ENCODE measurements at places on chromosomes 3 and 15.
A peak's percentile ranks its signal among the peaks of the same experiment; 100 is the strongest.

DNA sequence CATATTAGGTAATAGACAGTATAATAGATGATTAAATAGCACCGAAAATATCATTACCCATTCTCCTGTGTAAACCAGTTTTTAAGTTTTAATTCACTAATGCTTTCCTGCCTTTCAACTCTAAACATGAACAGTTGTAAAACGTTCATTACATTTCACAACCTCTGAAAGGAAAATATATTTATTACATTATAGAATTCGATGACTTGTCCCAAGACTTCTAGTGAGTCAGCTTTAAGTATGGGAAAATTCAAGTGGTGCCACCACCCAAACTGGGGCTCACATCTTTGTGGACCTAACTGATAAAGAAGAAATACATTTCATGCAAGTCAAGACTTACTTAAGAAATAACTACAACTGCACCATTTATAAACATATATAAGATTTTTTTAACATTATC is 2.0 kb downstream of the TRIM59 start:
- DNase-seq: no peak

GRCh38 chr3:152021951-152022461 is 148.6 kb downstream of the SUCNR1 start:
- no peak for DNase-seq

DNA sequence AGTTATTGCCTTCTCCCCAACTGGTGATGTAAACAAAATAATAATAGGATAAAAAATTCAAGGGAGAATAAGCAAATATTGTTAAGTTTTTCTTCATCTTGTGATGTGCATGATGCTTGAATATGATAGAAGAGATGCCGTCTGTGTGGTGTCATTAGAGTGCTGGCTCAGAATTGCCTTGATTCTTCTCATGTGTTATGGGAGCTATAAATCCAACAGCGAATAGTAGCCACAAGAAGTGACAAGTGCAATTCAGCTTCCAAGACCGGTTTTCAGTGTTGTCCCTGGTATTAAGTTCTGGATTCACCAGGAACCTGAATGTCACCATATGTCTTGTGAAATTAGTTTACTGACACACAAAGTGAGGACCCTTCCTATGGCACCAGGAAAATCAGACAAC is 547.0 kb downstream of the NSUN3 start:
- no peak for DNase-seq

- no peak for DNase-seq
Measured at GRCh38 chr3:122077293-122078234, 22.4 kb downstream of the CD86 start.

DNA sequence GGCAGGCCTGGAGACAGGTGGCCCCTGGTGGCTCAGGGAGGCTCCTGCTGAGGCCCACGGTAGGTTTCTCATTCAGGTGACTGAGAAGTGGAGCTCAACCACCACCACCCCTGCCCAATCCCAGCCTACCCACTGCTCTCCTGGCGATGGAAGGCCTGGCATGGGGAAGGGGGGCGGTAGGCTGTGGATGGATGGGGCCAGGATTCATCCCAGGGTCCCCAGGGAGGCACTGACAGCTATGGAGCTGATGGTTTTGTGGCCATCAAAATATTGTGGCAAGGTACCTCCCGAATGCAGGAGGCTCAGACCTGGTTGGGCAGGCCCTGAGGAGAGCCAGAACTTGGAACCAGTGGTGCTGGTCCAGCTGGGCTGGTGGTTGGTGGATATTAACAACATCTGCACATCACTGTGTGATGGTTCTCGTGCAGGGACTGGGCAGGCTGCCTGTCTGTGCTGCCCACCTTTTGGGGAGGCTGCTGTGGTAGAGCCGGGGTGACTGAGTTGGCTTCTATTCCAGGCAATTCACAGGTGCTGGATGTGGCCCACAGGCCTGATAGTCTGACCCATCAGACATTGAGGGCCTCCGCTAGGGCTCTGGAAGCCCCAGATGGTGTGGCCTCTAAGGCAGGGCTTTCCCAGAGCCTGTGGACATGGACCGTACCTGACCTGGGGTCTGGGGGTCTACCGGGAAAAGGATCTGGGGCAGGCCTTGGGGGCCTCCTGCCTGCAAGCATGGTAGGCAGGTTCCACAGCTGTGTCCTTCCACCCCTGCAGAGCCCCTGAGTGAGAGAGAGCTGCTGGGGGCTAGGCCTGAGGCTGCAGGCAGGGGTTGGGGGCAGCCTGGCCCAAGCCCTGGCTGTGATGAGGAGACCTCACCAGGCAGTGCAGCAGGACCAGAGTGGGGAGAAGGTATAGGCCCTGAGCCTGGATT is 3.4 kb downstream of the ZBTB47 start:
- DNase-seq: no peak

DNA sequence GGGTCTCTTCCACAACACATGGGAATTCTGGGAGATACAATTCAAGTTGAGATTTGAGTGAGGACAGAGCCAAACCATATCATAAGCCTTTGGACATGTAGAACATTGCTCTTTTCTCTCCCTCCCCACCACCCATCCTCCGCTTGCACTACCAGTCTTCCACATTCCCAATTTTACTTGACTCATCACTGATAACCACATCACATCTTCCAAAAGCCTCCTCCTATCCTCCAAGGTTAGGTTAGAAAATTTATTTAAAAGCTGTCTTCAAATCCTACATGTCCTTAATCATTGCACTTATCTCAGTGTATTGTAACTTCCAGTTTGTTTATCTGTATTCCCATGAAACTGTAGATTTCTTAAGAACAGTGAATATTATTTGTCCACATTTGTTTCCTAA is 10.4 kb downstream of the ZBED2 start:
- no peak for DNase-seq

GRCh38 chr3:161838021-161838420 is 341.4 kb downstream of the OTOL1 start:
- DNase-seq: no peak

DNA sequence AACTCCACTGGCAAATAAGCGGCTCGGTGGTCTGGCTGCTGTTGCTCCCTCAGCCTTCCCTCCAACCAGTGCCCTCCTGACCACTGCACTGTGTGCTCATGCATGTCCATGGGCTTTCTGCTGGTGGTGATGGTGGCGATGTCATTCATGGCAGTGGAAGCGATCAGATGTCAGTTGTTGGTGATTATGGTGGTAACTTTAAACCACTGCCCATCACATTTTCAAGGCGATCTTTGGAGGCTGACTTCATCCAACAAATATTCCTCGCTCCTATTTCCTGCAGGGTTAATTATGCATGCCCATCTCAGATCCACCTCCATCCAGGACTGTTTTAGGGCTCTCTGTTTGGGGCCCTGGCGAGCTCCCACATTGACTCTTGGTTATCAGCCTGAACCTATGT is 13.4 kb upstream of the HCN4 start:
- DNase-seq: no peak

DNA sequence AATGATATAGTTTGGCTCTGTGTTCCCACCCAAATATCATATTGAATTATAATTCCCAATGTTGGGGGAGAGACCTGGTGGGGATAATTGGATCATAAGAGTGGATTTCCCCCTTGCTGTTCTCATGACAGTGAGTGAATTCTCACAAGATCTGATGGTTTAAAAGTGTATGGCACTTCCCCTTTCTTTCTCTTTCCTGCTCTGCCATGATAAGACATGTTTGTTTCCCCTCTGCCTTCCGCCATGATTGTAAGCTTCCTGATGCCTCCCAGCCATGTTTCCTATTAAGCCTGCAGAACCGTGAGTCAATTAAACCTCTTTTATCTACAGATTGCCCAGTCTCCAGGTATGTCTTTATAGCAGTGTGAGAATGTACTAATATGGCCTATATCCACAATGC is 126.7 kb upstream of the GMNC start:
- no peak for DNase-seq

DNA sequence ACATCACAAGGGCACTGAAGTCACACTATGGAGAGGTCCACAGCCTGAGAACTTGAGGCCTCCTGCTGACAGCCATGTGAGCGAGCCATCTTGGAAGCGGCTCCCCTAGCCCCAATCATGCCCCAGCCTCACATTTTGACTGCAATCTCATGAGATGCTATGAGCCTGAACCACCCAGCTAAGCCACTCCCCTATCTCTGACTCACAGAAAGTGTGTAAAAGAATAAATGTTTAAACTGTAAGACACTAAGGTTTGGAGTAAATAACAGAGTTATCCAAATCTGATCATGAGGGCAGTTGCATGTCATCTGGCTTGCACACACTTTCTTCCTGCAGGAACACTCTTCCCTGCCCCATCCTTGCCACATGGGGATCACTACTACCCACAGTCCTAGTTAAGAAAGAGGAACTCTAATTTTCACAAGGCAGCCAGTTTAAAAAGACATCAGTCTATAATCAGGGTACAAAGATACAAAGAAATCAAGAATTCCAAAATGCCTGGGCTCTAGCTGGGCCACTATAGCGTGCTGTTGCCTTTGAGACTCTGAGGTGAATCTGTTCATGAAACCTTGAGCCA is 494.2 kb downstream of the FOXP1 start:
- no peak for DNase-seq

DNA sequence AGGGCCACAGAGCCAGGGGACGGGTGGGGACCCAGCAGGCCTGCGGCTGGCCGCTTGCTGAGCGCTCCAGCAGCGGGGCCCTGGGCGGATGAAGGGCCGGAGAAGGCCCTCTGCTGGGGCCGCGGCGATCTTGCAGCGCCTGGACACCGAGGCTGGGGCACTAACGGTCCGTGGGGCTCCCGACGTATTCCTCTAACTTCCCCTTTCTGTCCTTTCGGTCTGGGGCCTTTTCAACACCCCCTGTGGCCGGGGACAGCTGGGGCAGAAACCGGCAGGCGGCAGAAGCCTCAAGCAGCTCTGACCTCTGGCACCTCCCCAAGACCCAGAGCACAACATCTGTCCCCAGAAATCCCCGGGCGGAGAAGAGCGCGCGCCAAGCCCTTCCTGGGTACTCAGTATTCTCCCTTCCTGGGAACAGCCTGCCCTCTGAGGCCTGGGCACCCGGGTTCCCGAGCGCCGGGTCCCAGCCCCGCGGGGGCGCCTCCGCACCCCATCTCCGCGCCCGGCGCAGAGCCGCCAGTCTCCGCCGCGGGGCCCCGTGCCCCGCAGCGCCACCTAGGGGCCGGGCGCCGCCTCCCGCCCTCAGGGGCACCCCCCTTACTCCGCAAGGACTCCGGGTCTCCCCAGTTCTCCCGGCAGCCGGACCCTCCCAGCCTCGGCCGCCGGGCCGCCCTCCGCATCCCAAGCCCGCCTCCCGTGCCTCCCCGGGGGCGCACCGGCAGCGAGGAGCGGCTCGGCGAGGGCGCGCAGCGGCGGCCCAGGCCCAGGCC is 582 bp upstream of the SLCO3A1 start:
- peak; percentile 58 for DNase-seq

- no peak for DNase-seq
Measured at GRCh38 chr3:53708001-53708621, 138.1 kb downstream of the CHDH start.

DNA sequence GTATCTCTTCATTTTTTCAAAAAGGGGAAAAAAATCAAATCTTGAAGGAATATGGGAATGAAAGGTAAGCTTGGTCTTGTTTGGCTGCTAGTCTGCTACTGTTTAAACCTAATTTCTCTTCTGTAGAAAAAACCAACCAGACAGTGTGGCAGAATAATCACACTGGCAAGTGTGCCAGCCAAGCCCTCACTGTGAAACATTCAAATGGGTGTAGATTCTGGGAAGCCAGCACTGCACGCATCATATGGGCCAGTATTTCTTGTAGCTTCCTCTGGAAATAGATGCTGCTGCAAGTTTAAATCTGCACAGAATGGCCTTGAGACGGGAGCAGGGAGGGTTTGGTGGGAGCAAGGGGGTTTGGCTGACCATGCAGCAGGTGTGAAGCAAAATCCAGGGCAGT is 62.1 kb downstream of the POMGNT2 start:
- no peak for DNase-seq

DNA sequence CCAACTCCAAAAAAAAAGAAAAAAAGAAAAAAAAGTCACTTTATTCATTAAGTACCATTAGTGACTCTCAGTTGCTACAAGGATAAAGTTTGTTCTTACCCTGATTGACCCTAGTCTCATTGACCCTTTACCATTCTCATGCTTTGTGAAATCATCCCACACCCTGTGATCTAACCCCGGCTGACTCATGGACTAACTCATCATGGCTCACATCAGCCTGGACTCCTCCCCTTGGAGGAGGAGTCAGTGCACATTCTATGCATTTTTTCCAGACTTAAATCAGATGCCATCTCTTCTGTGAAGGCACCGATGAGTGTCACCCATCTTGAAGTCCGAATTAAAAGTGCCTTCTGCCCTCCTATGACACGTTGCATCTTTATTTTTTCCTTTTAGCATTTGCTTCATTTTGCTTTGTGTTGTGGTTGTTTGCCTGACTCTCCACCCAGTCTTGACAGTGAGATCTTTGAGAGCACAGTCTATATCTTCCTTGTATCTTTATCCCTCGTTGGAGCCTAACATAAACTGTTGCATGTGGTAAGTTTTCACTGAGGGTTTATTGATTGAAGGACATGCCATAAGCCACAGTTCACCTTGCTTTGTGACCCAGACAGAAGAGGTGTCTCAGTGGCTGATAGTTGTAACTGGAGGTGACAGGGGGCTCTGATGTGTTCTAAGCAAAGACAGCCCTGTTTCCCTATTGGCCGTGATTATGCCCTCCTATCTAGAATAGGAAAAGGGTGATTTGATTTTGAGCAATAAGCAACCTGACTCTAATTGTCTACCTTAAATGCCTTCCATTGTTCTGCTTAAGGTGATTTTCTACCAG is 72.1 kb downstream of the IL1RAP start:
- no peak for DNase-seq

DNA sequence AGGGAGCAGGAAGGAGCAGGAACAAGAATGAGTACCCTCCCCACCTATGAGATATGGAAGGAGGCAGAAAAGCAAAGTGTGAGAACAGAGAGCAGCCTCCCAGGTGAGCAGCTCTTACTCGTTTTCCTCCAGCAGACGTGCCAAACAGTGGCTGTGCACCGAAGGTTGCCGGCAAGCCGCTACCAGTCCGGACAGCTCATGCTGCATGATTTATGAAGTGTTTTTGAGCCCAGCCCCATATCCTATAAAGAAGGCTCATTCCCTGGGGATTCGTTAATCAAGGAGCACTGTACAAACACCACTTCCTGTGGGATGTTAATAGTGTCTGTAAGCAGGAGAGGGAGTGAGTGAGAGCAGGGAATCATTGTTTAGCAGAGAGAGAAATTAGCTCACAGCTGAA is 118.3 kb upstream of the FOXB1 start:
- no peak for DNase-seq

DNA sequence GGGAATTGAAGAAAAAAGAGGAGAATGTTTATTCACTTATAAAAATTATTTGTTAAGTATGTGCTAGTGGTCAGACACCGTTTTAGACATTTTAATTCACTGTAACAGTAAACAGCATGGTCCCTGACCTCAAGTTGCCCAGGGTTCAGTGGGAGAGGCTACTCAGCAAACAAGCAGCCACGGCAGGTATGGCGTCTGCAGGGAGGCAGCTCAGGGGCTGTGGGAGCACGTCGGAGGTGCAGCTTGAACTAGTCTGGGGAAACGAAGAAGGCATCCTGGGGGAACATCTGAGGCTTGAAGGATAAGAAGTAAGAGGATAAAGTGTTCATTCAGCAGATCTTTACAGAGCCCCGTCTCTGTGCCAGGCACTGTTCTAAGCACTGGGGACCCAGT is 66.0 kb downstream of the CRTC3 start:
- DNase-seq: no peak
